ENCODE measurements at places on chromosomes 13 and 19.

DNA sequence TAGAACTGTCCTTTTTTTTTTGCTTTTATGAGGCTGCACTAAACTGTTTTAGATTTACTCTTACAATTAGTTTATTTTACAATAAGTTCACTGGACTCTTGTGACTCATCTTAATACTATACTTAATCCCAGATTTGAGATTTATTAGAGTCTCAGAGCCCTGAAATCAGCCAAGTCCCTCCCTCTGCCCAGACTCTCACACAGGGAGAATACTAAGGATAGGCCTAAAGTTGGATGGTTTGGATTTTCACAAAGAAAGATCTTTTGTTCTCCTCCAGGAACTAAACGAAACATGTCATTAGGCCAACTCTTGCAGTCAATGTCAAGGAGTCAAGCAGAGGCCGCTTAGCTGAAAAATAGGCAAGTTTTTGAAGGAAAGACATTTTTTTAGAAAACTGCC, 42.7 kb upstream of the MIR17HG start:
- no peak for DNase-seq

- no peak for DNase-seq
These were observed 1.8 kb downstream of the LSM4 start for GRCh38 chr19:18320865-18321733.

DNA sequence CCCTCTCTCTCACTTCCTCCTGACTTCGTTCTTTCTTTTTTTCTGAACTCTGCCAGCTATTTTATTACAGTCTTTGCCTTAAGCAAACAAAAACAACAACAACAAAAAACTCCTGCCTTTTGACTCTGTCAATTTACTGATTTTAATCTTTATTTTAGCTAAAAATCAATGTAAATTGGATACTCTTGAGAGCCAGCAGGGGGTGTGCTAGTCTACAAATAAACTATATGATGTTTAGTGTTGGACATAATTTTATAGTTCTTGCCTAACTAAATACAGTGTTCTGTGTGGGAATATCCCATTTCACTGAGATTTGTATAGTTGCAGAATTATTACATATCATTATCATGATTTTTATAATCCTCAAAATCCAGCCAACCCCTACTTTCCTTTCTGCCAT, 1199.9 kb upstream of the SPRY2 start:
- DNase-seq, result no peak

DNA sequence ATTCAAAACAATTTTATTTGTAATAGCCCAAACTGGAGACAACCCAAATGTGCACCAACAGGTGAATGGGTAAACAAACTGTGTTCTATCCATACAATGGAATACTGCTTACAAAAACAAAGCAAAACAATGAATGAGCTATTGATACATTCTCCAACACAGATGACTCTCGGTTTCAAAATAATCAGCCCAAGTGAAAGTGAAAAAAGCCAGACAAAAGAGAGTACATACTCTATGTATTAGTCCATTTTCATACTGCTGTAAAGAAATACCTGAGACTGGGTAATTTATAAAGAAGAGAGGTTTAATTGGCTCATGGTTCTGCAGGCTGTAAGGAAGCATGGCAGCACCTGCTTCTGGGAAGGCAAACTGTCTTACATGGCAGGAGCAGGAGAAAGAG, 65.2 kb upstream of the LRCH1 start:
- DNase-seq, result no peak

GRCh38 chr13:93305886-93306285, 79.3 kb downstream of the GPC6 start:
- no peak for DNase-seq

GRCh38 chr19:24065865-24066604, 21.0 kb upstream of the ZNF254 start:
- DNase-seq, result no peak

DNA sequence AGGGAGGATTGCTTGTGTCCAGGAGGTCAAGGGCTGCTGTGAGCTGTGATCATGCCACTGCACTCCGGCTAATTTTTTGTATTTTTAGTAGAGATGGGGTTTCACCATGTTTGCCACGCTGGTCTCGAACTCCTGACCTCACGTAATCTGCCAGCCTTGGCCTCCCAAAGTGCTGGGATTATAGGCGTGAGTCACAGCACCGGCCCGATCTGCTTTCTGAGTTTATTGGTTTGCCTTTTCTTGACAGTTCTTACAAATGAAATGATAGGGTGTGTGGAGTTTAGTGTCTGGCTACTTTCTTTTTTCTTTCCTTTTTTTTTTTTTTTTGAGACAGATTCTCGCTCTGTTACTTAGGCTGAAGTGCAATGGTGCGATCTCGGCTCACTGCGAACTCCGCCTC, 848 bp downstream of the C19orf44 start:
- no peak for DNase-seq

DNA sequence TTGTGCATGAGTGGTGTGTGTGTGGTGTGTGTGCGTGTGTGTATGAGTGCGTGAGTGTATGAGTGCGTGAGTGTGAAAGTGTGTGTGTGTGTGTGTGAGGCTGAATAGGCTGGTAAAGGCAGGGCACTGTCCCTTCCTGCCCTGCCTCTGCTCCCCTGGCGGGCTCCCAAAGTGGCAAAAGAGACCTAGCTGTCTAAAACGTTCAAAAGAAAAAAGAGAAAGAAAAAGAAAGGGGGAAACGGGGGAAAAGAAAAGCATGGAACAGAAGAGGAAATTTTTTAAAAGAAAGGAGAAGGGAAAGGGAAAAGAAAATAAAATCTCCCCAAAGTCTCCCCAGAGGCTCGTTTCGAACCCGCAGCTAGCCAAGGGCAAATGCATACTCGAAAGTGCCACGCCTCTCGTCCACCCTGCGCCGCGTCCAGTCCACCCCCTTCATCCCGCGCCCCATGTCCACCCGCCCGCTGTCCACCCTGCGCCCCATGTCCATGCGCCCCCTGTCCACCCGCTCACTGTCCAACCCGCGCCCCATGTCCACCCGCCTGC, 37.0 kb upstream of the FLT1 start:
- peak; percentile 10 for DNase-seq

GRCh38 chr13:54394085-54394700, 1365.6 kb downstream of the OLFM4 start:
- DNase-seq, result no peak
